ENCODE measurements at places on chromosomes 4 and X.

DNA sequence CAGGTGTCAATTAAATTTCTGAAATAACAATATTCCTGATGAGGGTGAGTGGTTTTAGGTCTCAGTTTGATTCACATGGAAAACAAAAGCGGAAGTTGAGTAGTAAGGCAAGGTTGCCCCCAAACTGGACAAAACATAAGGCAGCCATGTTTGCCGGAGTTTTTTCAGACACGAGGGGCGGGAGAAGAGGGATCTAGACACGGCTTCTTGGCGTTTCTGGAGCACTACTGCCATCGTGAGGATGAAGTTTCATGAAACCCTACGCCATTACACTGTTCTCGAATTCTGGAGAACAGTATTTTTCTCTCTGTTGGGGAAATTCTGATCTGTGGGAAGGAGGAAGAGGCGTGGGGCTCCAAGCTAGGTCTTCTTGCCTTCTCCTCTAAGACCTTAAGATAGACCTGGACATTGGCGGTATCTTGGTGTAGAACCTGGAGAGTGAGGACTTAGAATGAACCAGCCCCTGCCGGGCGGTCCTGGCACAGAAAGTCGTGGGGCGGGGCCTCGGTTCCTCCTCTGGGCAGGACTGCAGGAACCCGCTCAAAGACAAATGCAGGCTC, 160.3 kb downstream of the OR13H1 start:
- DNase-seq = no peak

- peak; percentile 6 for DNase-seq
These were observed 829 bp downstream of the ELOVL6 start for GRCh38 chr4:110197529-110198042.

DNA sequence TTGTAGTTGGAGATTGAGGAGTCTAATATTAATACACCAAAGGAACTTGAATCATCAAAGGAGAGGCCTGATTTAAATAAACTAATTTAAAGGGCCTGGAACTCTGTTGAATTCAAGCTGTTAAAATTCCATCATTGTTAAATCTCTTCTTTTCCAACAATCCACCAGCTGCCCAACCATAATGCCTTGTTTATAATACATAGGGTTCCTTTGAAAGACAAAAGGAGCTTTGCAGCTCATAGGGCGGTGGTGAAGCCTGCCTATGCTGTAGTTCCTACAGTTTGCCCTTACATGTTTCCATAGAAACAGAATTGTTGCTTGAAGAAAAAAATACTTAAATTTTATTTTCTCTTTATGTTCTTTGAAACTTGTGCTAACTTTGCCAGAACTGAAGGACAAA, 102.8 kb downstream of the GLUD2 start:
- no peak for DNase-seq

- no peak for DNase-seq
These were observed 494.5 kb downstream of the CFAP47 start for GRCh38 chrX:36414056-36414455.

GRCh38 chr4:34372815-34373214, 1871.5 kb downstream of the ARAP2 start:
- no peak for DNase-seq

DNA sequence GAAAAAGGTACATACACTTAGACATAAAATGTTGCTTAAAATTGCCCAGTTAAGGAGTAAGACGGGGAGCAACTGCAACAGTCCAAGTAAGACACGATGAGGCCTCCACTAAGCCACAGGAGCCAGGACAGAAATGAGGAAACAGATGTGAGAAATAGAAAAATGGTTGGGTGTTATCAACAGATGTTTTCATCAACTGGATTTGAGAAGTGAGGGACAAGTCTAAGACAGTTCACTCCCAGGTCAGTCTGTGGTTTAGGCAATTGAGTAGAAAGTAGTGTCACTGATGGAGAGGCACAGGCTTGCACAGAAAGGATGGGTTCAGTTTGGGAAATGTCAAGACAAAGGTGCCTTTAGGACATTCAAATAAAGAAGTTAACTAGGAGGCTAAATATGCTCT, 23.5 kb upstream of the PHF8 start:
- no peak for DNase-seq

DNA sequence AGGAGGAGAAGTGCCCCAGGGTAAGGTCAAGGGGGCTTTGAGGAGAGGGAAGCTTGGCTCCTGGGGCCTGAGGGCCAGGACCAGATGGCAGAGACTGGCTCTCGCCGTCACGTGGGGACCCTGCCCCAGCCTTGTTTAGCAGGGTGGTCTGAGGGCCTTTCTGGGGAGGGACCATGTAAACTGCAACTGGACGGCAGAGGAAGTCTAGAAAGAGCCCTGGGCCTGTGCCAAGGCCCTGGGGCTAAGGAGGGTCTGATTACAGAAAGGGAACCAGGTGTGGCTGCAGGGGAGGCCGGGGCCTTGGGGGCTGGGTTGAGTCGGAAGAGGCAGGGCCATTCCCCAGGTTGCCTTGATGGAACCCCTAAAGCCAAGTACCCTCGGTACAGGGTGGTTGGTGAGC, 1.8 kb upstream of the HGFAC start:
- no peak for DNase-seq

DNA sequence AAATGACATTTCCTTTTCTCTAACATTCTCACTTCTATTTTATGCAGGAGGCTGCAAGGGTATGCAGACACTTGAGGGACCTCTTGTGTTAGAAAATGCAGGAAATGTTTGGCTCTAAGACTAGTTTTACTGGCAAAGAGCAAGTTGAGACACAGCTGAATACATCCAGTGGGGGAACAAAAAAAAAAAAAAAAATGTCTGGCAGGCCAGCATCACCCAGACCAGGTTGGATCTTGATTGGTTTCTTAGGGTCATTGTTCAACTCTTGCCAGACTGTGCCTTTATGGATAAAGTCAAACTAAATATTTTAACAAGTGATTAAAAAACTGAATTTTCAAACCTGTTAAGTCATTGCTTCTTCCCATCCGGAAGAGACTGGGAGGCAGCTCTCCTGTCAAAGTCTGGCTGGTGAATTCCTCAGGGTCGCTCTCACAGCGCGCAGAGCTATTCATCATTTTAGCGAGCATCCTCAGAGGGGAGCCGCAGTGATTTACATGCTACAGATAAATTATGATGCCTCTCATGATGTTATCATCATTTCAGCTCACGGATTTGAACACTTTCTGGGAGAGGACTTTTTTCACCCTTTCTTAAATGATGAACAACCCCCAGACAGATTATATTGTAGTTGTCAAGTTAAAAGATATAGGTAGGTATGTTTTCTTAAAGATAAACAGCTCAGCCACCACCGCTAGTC, 23.6 kb upstream of the PACRGL start:
- no peak for DNase-seq

DNA sequence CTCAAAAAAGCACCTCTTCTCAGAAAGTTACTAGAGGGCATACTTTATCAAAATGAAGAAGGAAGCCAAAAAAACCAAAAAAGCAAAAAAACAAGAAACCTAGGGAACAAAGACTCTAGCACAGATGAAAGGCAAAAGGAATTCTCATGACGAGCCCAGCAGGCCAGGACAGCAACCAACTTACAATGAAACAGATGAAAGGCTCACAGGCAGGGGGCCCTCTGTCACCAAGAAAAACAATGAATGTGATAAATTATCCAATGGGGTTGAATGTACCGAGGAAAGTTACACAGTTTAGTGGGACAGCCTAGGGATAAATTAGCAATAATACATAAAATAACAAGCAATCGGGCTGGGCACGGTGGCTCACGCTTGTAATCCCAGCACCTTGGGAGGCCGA, 79.0 kb downstream of the GPR82 start:
- DNase-seq = no peak

DNA sequence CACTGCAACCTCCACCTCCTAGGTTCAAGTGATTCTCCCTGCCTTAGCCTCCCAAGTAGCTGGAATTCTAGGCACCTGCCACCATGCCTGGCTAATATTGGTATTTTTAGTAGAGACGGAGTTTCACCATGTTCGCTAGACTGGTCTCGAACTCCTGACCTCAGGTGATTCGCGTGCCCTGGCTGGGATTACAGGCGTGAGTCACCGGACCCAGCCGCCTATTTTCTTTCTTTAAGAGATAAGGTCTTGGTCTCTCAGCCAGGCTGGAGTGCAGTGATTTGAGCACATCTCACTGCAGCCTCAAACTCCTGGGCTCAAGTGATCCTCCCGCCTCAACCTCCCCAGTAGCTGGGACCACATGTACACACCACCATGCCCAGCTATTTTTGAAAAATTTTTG, 166.5 kb downstream of the DHRSX start:
- DNase-seq = no peak

- no peak for DNase-seq
These were observed 90.4 kb downstream of the PHEX start for GRCh38 chrX:22122510-22122909.

GRCh38 chr4:8681391-8681790, 88.8 kb downstream of the CPZ start:
- no peak for DNase-seq

DNA sequence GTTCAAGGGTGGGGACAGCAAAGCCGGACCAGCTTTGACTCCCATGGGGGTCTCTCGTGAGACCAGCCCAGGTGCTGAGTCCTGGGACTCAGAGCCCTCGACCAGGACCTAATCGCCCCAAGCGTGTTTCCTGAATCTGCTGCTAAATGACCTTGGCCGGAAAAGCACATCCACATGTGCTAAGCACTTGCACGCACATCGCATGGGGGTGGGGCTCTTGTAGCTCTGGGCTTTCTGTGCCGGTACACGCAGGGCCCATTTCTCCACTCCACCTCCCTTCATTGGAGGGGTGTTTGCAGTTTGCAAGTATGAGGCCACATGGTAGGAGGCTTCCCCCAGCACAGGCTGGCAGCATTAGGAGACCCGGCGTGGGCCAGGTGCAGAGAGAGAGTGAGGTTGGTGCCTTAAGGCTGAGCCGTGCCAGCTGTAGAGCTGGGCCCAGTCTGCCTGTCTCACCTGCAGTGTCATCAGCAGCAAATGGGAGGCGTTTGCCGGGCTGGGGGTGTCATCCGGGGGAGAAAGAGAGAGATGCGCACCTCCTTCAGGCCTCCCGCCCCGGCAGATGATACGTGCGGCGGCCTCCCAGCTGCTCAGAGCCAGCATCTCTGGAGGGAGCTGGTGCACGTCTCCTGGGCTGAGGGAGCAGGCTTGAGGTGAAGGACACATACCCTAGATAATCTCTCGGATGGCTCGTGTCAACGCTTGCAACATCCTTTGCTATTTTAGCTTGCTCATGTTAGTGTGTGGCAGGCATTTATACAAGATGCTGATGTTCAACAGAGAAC, 45.2 kb upstream of the CLCN4 start:
- no peak for DNase-seq

DNA sequence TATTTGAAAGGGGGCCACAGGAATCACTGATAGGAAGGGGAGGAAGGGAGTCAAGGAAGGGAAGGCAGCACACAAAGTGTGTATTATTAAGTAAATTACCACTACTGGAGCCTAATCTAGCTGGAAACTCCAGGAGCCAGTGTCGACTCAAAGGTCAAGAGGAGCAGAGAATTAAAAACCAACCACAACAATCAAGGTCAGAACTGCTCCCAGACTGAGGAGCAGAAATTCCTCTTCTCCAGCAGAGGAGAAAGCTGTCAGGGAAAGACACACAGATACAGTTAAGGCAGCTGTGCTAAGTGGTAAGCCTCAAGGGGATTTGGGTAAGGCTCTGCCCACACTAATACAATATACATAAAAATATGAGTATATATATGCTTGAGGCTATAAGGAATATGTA, 87.5 kb upstream of the PTPN13 start:
- DNase-seq = no peak

DNA sequence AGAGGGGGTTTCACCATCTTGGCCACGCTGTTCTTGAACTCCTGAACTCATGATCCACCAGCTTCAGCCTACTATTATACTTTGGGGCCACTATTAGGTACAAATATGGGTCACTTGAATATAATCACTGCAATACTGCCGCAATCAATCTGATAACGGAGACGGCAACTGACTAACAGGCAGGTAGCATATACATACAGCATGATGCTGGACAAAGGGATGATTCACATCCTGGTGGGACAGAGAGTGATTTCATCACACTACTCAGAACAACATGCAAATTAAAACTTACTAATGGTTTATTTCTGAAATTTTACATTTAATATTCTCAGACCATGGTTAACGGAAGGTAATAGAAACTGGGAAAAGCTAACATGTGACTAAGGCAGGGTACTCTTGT, 10.9 kb downstream of the LRBA start:
- no peak for DNase-seq

GRCh38 chr4:115972967-115973366, 859.5 kb upstream of the NDST4 start:
- no peak for DNase-seq

DNA sequence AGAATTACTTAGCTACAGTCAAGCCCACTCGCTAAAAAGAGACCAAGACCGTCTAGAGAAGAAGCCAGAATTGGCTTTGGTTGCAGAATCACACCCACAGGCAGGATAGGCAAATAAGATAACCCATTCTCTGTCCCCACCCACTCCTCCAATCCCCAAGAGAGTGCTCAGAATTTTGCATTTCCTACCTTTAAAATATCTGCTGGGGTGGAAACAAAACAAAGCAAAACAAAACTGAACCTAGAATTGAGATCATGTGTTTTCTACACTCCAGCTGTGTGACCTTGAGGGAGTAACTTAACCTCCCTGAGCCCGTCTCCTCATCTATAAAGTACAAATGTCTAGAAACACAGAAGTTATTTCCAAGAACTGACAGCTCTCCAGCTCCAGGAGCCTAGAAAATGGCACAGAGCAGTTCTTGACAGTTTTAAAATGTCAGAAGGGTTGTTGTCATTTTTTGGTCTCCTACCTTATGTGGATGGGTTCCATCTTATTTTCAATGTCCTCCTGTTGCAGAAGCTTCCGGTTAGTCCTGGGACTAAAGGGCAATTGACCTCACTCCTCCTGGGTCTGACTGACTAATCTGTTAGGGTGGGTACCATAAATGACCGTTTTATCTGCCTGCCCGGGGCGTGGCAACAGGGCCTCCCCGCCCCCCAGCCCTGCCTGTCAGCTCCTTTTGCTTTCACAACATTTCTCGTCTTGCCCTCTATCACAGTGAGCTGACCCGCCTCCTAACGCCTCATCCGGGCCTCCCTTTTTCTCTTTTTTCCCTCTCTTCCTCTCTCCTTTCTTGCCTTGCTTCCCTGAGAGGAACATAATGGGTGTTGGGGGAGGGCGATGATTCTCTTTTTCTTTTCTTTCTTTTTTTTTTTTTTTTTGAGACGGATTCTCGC, 114.0 kb downstream of the RBM47 start:
- DNase-seq = no peak

GRCh38 chrX:18490806-18491555, 65.6 kb downstream of the CDKL5 start:
- no peak for DNase-seq

DNA sequence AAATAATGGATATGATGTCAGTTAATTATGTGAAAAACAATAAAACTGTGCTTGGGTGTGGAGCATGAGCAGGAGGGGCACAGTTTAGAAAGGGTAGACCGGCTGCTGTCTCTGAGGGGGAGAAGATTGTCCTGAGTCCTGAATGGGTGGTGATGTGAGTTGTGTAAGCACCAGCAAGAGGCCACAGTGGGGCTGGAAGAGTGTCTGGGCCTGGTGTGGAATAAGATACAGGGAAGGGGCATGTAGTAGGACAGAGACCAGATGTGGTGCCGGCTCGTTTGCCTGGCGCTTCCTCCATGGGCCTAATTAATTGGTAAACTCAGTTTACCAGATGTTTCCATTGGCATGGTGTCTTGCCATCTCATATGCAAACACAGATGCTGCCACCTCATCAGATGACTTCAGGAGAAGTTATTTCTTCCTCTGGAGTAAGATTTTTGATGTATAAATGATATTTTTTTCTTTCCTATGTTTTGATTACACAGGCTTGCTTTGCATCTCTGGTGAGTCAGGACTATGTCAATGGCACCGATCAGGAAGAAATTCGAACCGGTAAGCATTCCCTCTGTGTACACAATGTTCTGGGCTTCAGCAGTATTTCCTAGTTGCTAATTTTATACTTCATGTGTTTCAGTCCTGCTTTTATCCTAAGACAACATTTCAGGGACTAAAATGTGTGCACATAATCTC, 5.1 kb downstream of the MED28 start:
- DNase-seq = no peak
